ENCODE measurements at places on chromosomes 3 and 15.
A peak's percentile ranks its signal among the peaks of the same experiment; 100 is the strongest.

DNA sequence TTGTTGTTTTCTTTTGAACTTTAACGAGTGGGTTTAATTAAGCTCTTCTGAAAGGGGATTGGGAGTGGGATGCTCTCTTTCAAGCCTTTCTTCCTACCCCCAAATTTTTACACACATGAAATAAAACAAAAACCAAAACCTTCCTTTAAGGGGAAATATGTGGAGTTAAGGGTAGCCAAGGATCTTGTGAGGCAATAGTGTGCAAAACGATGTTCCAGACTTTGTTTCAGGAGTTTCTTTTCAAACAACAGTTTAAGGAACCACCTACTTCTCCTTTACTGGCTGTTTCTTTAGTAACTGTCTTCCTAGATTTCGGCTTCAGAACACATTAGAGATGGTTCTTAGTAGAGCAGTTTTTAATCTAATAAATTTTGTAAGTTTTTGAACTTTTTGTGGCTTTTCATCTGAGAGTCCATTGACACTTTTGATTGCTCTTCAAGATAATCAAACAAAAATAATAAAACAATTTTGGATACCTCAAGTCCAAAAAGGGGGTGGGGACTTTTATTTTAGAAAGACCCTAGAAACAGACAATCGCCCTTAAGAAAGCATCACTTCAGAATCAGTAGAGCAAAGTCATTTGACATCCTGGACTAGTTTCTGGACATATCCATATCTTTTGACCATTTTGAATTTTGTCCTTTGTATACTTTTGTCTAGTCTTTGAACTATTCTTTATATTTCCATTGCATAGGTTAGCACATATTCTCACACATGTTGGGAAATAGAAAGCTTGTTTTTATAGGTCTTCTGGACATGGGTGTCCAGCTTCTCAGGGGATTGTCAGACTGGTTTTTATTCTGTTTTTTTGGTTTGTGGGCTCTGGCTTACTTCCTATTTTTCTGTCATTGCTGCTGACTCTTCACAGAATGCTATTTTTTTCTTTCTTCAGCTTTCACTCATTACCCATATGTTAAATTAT, 6.0 kb downstream of the DIPK2A start:
- peak; percentile 45 for DNase-seq

- no peak for DNase-seq
Observed at GRCh38 chr3:172334671-172335207, 113.5 kb downstream of the GHSR start.

DNA sequence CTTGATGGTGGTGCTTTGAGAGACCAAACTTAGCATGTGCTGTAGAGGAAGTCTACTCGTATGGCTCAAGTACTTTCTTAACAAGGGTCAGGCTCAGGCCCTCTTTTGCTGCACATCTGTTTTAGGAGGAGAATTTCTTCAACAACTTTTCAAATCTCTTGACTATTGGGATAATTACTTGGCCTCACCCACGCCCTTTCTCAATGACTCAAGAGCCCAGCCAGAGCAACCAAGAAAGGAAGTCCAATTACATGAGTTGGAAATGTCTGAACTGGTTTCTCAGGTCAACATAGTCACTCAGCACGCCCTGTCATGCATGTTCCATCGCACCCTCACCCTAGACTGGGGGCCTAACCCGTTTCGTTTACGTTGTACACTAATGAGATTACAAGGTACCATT, 44.8 kb upstream of the UMPS start:
- no peak for DNase-seq

GRCh38 chr15:50163719-50164410, 18.1 kb upstream of the SLC27A2 start:
- no peak for DNase-seq

- DNase-seq = no peak
Observed at GRCh38 chr3:14204515-14205284, 26.1 kb downstream of the LSM3 start.

GRCh38 chr3:170220871-170221270, 1.4 kb upstream of the PRKCI start:
- DNase-seq = no peak

DNA sequence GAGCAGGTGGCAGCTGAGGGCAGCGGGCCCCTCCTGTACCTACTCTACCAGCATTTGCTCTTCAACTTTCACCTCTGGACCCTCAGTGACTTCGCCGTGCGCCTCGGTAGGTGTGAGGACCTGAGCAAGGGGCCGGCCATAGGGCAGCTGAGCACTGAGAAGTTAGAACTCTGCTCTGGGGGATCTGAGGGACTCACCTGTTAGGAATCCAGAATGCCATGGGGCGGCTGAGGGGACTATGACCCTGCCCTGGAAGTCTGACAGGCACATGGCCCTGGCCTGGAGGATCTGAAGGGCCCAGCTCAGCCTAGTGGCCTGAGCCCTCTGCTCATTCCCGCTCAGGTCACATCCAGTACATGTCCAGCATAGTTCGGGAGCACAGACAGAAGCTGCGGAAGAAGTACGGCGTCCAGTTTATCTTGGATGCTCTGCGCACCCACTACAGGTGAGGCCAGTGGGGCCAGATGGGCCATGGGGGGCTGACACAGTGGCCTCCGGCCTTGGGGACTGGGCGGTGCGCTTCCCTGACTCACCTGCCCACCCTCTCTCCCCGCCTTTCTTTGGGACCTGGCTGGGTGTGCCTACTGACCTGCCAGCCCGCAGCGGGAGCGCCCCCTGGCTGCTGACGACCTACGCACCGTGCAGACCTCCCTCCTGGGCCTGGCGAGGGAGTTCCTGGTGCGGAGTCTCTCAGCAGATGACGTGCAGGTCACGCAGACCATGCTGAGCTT, 18.8 kb downstream of the NBEAL2 start:
- DNase-seq = peak; percentile 79

DNA sequence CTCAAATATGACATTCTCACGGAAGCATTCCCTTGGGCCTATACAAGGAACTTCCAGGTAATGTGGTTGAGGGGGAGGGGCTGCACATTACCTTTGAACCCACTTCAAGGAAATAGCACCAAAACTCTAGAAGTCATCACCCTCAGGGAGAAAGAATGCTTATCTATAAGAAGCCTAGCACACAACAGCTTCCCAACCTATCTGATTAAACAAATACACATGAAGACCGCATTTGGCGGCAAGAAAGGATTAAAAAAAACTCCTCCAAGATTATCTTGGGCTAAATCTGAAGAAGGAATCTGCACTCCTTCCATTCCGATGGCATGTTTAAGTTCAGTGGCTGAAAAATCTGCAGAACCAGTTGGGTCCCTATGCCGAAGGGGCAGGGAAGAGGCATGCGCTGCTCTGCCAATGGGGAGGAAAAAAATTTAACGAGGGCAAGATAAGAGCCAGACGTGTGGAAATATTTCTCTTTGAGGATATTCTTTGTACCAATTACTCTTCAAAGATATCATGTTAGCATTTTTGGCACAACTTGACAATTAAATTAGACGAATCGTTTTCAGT, 82.0 kb upstream of the WNT5A start:
- DNase-seq = no peak

- no peak for DNase-seq
Observed at GRCh38 chr15:31161951-31162350, 60.4 kb upstream of the TRPM1 start.

GRCh38 chr3:62164196-62164595, 209.2 kb downstream of the FEZF2 start:
- no peak for DNase-seq

- DNase-seq = no peak
Observed at GRCh38 chr15:35308802-35309201, 223.7 kb upstream of the NANOGP8 start.

GRCh38 chr3:58965865-58966264, 84.0 kb downstream of the CFAP20DC start:
- DNase-seq = no peak

DNA sequence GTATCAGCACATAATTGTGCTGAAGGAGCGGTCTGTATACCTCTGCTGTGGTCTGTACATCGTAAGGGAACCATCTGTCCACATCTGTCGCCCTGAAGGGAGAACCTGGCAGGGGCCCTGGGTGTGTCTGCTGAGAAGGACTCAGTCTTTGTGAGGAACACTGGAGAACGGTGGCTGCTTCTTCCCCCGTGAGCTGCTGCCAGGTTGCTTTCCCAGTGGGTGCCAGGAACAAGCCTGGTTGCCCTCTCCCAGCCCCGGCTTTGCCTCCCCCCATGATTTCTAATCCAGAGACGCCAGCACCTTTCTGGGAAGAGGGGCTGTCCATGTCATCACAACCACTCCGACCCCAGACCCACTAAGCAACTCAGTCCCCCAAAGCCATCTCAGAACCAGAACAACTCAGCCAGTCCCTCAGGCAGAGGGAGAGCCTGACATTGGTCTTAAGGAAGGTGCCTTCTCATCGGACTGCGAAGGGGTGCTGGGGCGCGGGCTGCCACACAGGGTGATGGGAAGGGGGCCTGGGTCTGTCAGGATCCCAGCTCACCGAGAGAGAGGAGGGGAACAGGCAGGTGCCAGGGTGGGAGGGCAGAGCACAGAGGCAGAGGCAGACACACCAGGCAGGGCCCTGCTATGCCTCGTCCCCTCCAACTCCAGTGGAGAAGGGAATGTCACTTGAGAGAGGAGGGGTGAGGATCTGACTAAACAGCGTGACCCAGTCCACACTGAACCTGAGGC, 8.5 kb downstream of the TNK2 start:
- DNase-seq = no peak

DNA sequence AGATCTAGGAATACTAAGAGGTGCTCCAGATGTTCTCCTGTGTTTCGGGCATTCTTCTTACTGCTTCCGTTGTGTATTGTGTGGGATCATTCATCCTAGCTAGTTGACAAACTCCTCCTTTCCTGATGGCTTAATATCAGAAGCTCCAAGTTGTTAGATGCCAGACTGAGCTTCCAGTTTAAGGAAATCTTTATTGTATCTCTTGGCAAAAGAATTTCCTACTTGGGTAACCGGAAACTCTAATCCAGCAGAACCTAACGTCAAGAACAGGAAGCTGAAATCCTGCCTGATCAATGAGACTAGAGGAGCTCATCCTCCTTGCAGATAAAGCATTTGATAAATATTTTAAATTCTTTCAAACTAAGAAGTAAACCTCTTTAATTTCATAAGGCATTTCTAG, 27.7 kb upstream of the MYH15 start:
- no peak for DNase-seq
